ENCODE measurements at places on chromosomes 7 and 10.

DNA sequence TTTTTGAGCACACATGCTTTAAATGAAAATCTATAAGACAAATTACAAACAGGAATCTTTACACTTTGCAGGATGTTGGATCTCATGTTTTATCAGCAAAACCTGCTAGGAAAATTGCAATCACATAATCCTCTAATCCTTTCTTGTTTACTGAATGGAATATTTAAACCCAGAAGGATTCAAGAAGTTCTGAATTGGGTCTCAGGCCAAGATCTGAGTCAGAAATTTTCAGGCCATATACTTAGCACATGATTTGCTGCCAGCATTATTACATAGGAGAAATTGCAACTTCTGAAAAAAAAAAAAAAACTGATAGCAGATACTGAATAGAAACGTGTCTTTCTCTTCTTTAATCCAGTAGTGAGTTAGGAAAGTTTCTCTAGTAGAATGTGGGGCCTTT lies 1005.3 kb upstream of the POT1 start:
- DNase-seq = no peak

DNA sequence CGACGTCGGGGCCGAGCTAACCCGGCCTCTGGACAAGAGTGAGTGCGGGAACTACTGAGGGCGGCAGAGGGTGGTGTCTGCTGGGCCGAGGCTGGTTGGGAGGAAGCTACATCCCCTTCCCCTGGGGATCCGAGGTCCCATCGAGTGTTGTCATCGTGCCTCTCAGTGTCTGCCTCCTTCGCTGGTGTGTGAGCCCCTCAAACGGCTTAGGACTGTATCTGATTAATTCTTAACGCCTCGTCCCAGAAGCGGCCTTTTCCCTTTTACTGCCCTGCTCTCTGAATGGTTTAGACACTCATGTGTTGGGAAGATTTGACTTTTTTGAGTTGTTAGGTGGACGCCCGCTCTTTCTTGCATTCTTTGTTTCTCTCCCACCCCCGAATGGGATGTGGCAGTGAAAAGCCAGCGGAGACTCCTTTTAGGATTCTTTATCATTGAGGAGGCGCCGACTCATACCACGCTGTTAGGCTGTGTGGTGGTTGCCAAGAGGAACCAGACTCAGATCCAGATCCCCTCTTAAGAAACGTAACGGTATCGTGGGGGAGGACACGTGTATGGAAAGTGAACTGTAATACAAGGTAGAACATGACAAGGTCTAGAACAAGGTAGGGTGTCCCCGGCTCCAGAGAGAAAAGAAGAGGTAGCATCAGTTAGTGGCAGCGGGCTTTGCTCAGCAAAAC lies 631 bp downstream of the SUPV3L1 start:
- peak; percentile 10 for DNase-seq

DNA sequence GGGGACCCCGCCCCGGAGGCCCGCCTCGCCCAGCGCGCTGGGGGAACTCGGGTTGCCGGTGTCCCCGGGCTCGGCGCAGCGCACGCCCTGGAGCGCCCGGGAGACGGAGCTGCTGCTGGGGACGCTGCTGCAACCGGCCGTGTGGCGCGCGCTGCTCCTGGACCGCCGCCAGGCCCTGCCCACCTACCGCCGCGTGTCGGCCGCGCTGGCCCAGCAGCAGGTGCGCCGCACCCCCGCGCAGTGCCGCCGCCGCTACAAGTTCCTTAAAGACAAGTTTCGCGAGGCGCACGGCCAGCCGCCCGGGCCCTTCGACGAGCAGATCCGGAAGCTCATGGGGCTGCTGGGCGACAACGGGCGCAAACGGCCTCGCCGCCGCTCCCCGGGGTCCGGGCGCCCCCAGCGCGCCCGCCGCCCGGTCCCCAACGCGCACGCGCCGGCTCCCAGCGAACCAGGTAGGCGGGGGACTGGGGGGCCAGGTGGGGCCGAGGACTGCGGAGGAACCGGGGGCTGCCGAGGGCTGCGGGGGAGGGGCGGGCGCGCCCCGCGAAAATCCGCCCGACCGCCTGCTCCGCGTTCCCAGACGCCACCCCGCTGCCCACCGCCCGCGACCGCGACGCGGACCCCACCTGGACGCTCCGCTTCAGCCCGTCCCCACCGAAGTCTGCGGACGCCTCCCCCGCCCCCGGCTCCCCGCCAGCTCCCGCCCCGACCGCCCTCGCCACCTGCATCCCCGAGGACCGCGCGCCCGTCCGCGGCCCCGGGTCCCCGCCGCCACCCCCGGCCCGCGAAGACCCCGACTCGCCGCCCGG lies 574 bp downstream of the UTF1 start:
- DNase-seq = no peak

- DNase-seq = no peak
Observed at GRCh38 chr10:28211759-28212158, 91.1 kb downstream of the MPP7 start.

GRCh38 chr7:37489703-37490102 lies 41.0 kb upstream of the ELMO1 start:
- no peak for DNase-seq

DNA sequence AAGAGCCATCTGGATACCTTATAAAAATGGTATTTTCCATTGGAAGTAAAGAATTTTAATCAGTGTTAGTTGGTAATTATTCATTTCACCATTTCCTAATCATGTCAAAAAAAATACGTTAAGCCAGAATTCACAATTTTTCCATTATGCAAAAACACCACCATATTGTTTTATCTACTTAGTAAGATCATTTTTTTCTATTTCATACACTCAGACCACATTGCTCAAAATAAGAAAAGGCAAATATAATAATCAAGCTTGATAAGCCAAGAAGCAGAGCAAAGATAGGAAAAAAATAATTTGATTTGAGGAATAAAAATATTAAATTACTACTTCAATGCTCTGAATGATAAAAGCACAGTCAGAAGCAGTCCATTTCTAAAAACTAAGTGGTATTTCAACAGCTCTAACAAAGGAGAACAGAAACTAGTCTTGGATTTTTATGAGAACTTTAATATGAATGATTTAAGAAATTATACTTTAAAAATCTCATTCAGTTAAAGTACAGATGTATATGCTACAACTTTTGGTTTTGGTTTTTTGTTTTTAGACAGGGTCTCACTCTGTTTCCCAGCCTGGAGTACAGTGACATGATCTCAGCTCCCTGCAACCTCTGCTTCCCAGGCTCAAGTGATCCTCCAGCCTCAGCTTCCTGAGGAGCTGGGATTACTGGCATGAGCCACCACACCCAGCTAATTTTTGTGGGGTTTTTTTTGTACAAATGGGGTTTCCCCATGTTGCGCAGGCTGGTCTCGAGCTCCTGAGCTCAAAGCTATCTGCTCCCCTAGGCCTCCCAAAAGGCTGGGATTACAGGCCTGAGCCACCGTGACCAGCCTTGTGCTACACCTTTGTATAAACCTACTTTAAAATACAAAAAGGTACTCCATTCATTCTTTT lies 46.6 kb downstream of the LRRN3 start:
- no peak for DNase-seq
